Stimulated activated CD4-positive, alpha-beta T cell treated with anti-CD3 and anti-CD28 coated beads, Interleukin-1b, Interleukin-23, amount 100 ng/mL, for 24 hours (primary cell): ENCODE measurements at places on chromosomes 2 and 18.

DNA sequence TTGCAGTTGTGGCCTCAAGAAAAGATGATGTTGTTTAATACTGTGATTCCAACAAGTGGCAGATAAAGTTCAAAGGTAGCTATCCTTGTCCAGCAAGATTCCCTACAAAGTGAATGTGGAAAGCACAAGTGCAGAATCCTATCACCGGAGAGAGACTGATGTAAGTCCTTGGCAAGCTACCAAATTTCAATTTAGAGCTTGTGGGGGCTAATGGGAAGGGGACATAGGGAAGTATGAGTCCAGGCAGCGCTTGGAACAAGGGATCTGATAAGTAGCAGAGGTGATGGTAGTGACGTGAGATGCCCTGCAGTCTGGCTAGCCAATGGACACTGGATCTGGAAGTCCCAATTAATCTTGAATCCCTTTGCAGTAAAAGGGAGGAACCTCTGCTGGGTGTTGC lies 165.2 kb upstream of the DTNA start:
- no peak for DNase-seq

- no peak for DNase-seq
These were observed 35.3 kb upstream of the ANKRD44 start for GRCh38 chr2:197345846-197346370.

GRCh38 chr18:31658670-31659575 lies 25.5 kb downstream of the B4GALT6 start:
- no peak for DNase-seq

DNA sequence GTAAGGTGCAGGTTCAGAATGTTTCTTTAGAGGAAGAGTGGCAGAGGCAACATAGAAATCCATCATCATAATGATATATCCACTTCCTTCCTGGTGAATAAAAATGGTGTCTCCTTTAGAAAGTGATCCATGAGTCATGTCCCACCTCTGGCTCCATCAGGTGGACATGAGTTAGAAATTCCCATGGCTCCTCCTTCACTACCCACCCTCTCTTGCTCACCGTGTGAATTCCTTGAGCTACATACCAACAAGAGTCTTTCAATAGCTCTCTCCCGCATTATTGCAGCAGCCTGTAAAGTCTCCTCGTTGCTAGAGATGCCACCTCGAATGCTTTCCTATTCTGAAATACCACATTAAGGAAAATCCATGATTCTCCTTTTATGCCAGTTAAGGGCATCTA lies 317.6 kb downstream of the LNPK start:
- no peak for DNase-seq

DNA sequence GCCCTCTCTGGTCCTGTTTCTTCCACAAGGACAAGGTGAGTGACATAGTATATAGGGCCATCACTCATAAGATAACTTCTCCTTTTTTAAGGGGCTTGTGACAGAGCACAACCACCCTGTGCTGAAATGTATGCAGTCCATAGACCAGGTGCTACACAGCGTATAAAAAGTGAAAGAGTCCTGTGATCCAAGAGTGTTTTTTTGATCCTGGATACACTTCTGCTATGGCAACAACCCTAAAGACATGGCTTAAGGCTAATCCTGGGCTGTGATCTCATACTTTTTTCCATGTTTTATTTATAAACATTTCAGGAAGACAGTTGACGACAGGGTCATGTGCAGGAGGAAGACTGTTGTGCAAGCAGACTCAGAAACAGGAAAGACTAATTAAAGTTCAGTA lies 400.5 kb upstream of the TCF4 start:
- no peak for DNase-seq

- peak; percentile 20 for DNase-seq
These were observed 84.8 kb downstream of the SH3RF3 start for GRCh38 chr2:109213646-109214433.
